ENCODE measurements at places on chromosomes 1 and 21. TPM values are rescaled to one million over a fixed set of nuclear protein-coding genes. Genes with fewer than 3 reads are reported as not detected.

DNA sequence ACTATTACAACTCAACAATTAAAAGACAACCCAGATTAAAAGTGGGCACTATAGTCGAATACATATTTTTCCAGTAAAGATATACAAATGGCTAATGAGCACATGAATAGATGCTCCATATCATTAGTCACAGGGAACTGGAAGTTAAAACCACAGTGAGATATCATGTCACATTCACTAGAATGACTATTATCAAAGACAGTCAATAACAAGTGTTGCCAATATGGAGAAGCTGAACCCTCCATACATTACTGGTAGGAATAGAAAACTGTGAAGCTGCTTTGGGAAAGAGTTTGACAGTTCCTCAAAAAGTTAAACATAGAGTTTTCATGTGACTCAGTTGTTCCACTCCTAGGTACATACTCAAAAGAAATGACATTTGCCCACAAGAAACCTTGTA is 30.6 kb upstream of the MRPS6 start:
- H3K4me3 ChIP-seq = no peak overlapping the region
- no peaks in the 10 kb centered on the region for H3K4me1 ChIP-seq
- H3K27ac ChIP-seq = no peak overlapping the region

GRCh38 chr1:233998891-233999290 is 94.4 kb downstream of the SLC35F3 start:
- no peak overlapping the region for H3K27ac ChIP-seq
- H3K27me3 ChIP-seq = peaks cover 7% of the 10 kb centered on the region
- DNase-seq = no peak
- no peaks in the 10 kb centered on the region for H3K36me3 ChIP-seq
- no peak overlapping the region for H3K4me3 ChIP-seq
- H3K4me1 ChIP-seq = no peaks in the 10 kb centered on the region

DNA sequence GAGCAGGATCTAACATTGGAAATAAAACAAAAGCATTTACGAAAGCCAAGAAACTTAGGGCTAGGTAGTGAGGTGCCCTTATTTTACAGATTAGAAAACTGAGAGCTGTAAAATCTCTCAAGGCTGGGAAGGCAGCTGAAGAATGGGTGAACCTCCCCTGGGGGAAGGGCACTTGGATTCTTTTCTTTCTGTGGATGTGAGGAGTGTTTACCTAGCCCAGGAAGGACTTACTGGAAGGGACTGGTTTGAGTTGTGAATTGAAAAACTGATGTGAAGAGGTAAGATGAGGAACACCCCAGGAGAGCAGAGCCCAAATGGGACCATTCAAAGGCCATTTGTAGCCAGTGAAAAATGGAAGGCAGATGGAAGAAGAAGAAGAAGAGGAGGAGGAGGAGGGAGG is 74.7 kb upstream of the NGF start:
- H3K27ac ChIP-seq = no peak overlapping the region
- no peaks in the 10 kb centered on the region for H3K27me3 ChIP-seq
- DNase-seq = no peak
- no peak overlapping the region for H3K4me3 ChIP-seq
- peaks cover 15% of the 10 kb centered on the region for H3K4me1 ChIP-seq
- no peaks in the 10 kb centered on the region for H3K36me3 ChIP-seq

- no peak for DNase-seq
- no peaks in the 10 kb centered on the region for H3K36me3 ChIP-seq
- no peaks in the 10 kb centered on the region for H3K27me3 ChIP-seq
- H3K27ac ChIP-seq = no peak overlapping the region
Measured at GRCh38 chr1:242784084-242784483, 259.6 kb upstream of the PLD5 start.

DNA sequence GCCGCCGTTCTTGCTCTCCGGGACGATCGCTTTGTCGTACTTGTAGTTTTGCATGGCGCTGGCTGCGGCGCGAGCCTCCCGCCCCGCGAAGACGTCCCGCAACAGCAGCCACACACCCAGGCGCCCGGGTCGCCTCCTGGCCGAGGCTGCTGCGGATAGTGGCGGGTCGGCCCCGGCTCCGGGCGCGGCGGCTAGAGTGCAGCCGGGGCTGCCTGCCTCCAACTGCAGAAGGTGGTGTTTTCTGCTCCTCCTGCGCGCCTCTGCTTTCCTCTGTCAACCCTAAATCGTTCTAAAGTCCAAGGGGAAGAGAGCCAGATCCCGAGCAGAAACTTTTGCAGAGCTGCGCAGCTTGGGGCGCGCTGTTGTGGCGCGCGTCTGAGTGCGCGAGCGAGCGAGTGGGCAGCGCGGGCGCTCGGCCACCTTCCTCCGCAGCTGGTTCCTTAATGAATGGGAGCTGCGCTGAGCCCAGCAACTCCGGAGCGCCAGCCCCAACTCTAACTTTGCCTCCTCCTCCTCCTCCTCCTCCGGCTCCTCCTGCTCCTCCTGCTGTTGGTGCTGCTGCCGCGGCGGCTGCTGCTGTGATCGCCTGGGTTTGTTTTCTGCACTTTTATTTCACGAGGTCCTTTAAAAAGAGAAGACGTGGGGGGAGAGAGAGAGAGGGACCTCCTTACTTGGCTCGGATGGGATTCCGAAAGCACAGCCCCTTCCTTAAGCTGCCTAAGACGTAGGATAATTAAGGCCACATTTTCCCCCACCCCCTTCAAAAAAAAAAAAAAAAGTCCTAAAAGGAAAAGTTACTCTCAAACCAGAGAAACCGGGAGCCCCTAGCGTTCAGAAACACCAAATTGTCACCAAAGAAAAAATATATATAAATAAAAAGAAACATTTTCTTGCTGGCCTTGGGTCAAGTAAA is at the start of gene PLPP3:
Gene PLPP3, minus strand, starts transcription at position 601 of the 913 bp plus-strand sequence. Its CDS starts 547 bp downstream, at position 54.
- no peaks in the 10 kb centered on the region for H3K36me3 ChIP-seq
- no peaks in the 10 kb centered on the region for H3K27me3 ChIP-seq
- H3K4me3 ChIP-seq = peak within 1 kb of the TSS; percentile 94
- peak; percentile 86 for DNase-seq
- peak within 1 kb of the TSS; percentile 98 for H3K27ac ChIP-seq

DNA sequence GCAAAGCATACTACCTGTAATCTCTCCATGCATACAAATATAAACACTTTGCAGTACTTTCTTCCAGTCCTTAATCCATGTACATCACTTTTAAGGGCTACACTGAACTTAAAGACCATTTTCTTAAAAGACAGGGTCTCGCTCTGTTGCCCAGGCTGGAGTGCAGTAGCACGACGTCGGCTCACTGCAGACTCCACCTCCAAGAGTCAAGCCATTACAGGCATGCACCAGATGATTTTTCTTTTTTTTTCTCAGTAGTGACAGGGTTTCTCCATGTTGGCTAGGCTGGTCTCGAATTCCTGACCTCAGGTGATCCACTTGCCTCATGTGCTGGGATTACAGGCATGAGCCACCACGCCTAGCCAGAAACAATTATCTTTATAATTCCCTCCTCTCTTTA is 22.9 kb downstream of the PUM1 start:
- H3K27me3 ChIP-seq = no peaks in the 10 kb centered on the region
- H3K4me3 ChIP-seq = no peak overlapping the region
- peaks cover 15% of the 10 kb centered on the region for H3K4me1 ChIP-seq

DNA sequence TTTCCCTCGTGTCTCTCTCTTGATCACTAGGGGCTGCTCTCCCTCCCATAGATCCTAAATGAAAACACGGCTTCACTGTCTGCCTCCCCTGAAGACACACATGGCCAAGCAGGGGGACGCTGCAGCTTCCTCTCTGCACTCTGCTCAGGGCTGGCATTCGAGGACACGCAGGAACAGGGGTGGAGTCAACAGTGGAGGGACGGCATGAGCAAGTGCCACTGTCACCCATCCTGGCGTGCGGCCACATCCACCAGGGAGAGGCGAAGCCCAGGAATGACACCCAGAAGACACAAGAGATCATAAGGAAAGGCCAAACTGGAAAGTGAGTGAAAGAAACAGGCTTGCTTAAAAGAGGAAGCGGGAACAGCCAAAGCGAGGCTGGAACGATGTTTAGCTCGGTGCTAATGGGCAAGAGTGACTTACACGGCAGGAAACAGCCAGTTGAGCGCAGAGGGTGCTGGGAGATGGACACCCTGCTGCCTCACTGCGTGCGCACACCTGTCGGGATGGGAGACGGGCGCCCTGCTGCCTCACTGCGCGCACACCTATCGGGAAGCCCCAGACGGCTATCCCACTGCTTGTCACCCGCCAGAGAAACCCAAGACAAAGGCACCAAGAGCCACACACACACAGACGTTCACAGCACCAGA is 13.6 kb upstream of the C1QTNF12 start:
- peaks cover 3% of the 10 kb centered on the region for H3K4me1 ChIP-seq
- no peaks in the 10 kb centered on the region for H3K27me3 ChIP-seq
- H3K27ac ChIP-seq = peak overlapping the region; percentile 56
- no peak overlapping the region for H3K4me3 ChIP-seq
- DNase-seq = peak; percentile 48

GRCh38 chr1:176847052-176847451 is 317.5 kb downstream of the ASTN1 start:
- no peak overlapping the region for H3K27ac ChIP-seq
- no peak overlapping the region for H3K4me3 ChIP-seq
- no peaks in the 10 kb centered on the region for H3K27me3 ChIP-seq
- H3K4me1 ChIP-seq = peaks cover 9% of the 10 kb centered on the region
- DNase-seq = peak; percentile 23
- H3K36me3 ChIP-seq = no peaks in the 10 kb centered on the region

DNA sequence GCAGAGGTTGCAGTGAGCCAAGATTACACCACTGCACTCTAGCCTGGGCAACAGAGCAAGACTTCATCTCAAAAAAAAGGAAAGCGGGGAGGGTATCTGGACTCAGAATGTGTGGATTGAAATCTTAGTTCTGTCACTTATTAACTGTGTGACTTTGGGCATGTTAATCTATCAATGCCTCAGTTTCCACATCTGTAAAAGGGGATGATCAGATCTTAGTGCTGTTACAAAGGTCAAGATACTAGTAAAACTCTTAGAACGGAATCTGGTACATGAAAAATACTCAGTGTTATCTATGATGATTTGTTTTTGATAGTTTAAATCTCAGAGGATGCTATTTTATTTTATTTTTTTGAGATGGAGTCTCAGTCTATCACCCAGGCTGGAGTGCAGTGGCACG is 10.5 kb downstream of the FAM76A start:
- DNase-seq = no peak
- H3K4me3 ChIP-seq = no peak overlapping the region
- H3K36me3 ChIP-seq = peaks cover 97% of the 10 kb centered on the region
- no peaks in the 10 kb centered on the region for H3K4me1 ChIP-seq
- no peaks in the 10 kb centered on the region for H3K27me3 ChIP-seq
- H3K27ac ChIP-seq = no peak overlapping the region

DNA sequence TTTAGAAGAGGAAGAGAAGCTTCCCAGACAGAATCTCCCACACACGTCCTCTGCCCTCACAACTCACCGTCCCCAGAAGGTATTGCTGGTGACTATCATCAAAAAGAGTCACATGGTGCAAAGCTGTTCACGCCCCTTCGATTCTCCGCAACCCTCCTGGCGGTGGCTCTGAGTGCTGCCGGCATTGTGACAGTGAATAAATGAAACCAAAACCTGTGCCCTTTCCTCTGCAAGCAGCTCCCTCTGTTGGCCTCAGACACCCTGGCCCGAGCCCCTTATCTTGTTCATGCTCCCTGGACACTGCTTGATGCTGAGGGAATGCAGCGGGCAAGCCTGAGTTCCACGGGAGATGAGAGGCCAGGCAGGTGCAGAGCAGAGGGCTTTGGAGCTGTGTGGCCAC is 510.3 kb downstream of the NPHP4 start:
- H3K36me3 ChIP-seq = no peaks in the 10 kb centered on the region
- H3K4me3 ChIP-seq = no peak overlapping the region
- no peaks in the 10 kb centered on the region for H3K4me1 ChIP-seq
- DNase-seq = no peak
- no peaks in the 10 kb centered on the region for H3K27me3 ChIP-seq

GRCh38 chr1:219518168-219518906 is 94.6 kb downstream of the ZC3H11B start:
- no peaks in the 10 kb centered on the region for H3K4me1 ChIP-seq
- H3K27me3 ChIP-seq = no peaks in the 10 kb centered on the region
- no peak overlapping the region for H3K4me3 ChIP-seq
- DNase-seq = no peak
- H3K27ac ChIP-seq = no peak overlapping the region

DNA sequence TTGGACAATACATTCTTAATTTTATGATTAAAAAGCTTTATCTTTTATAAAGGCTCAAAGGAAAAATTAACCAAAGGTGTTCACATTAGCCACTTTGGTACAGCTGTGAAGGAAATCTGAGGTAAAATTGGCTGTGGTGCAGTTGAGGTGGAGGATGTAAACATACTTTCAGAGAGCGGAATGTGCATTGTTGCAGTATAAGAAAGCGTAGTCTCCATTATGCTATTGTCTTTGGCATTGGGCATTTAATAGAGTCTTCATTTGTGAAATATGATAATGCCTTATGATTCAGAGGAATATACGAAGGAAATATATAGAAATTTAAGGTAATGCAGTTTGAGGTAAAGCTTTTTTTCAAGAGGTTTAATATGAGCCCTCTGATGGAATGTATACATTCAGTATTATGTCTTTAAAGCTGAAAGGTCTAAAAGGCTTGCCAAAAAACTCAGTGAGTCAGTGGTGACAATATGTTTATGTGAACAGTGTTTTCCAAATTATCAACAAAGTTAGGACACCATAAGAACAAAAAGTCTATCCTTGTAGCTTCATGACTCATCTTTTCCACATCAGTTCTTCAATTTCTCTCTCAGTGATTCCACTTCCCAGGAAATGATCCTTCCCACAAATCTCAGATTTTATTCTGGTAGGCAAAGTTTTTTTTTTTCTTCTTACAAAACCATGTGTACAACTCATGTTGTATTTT is 26.9 kb upstream of the DDR2 start:
- H3K27ac ChIP-seq = no peak overlapping the region
- no peak overlapping the region for H3K4me3 ChIP-seq
- peaks cover 11% of the 10 kb centered on the region for H3K36me3 ChIP-seq
- H3K4me1 ChIP-seq = no peaks in the 10 kb centered on the region

- peaks cover 25% of the 10 kb centered on the region for H3K36me3 ChIP-seq
- no peak for DNase-seq
- H3K4me1 ChIP-seq = peaks cover 3% of the 10 kb centered on the region
- H3K4me3 ChIP-seq = no peak overlapping the region
- no peak overlapping the region for H3K27ac ChIP-seq
Measured at GRCh38 chr1:227127891-227128290, 187.8 kb downstream of the COQ8A start.

Gene SLC44A5
- 4.8 TPM for total RNA-seq

Gene MMEL1
- total RNA-seq = not detected

Gene SMPDL3B
- total RNA-seq = 0.83 TPM

Measured in heart right ventricle (tissue), 16 donors.